ENCODE measurements at places on chromosomes 7 and 10. TPM values are rescaled to one million over a fixed set of nuclear protein-coding genes. Genes with fewer than 3 reads are reported as not detected.

DNA sequence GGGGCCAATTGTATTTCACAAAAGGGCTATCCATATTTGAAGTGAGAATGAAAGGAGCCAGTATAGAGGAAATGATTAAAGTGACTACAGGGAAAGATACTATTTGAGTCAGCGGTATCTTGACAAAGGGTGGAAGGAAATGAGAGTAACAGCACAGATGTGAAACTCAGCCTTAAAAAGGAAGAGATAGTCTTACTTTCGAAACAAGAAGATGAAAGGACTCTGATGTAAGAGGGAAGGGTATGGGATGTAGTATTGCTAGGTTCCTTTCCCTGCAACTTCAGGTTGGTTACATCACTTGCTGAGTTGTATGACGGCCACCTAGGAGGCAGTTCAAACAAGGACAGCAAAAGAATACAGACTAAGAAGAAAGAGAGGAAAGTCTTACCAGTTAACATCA, 13.7 kb downstream of the CISD1 start:
- DNase-seq, result no peak
- no peak overlapping the region for H3K27ac ChIP-seq
- no peaks in the 10 kb centered on the region for H3K27me3 ChIP-seq
- H3K4me1 ChIP-seq, result peaks cover 14% of the 10 kb centered on the region
- no peak overlapping the region for H3K4me3 ChIP-seq
- H3K36me3 ChIP-seq, result peaks cover 3% of the 10 kb centered on the region

DNA sequence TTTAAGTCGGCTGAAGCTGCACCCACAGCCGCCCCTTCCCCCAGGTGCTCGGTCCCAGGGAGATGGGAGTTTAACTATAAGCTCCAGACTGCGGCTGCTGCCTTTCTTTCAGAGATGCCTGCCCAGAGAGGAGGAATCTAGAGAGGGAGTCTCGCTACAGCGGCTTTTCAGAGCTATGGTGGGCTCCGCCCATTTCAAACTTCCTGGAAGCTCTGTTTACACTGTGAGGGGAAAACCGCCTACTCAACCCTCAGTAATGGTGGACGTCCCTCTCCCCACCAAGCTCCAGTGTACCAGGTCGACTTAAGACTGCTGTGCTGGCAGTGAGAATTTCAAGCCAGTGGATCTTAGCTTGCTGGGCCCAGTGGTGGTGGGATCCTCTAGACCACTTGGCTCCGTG, 135.4 kb downstream of the CXCL12 start:
- H3K4me3 ChIP-seq, result no peak overlapping the region
- H3K27ac ChIP-seq, result no peak overlapping the region
- DNase-seq, result no peak
- peaks cover 11% of the 10 kb centered on the region for H3K4me1 ChIP-seq

GRCh38 chr7:74069086-74069541, 14.5 kb upstream of the LIMK1 start:
- peak; percentile 42 for DNase-seq
- peaks cover 19% of the 10 kb centered on the region for H3K36me3 ChIP-seq
- H3K4me3 ChIP-seq, result no peak overlapping the region
- H3K4me1 ChIP-seq, result no peaks in the 10 kb centered on the region

Gene GIMAP5
- 31.9 TPM for total RNA-seq

- no peak overlapping the region for H3K4me3 ChIP-seq
- peaks cover 64% of the 10 kb centered on the region for H3K36me3 ChIP-seq
- DNase-seq, result no peak
- H3K27ac ChIP-seq, result no peak overlapping the region
- H3K27me3 ChIP-seq, result no peaks in the 10 kb centered on the region
Measured at GRCh38 chr7:130865408-130866236, 131.6 kb upstream of the KLF14 start.

Data from lower lobe of right lung (tissue), 2 donors.